ENCODE measurements at places on chromosomes 6 and 20. TPM values are rescaled to one million over a fixed set of nuclear protein-coding genes. Genes with fewer than 3 reads are reported as not detected.

Gene CRIP3
- not detected for total RNA-seq

Gene RIPOR3
- total RNA-seq: not detected

Gene SLC13A3
- 4.1 TPM for total RNA-seq

Gene TREML2
- not detected for total RNA-seq

Gene ZFP64
- total RNA-seq: 8.4 TPM

Gene NKAIN2
- total RNA-seq: not detected

Gene OOEP
- total RNA-seq: not detected

Gene TSHZ2
- not detected for total RNA-seq

Gene ABCF1
- total RNA-seq: 44.5 TPM

Gene PHF3
- total RNA-seq: 43.9 TPM

Gene RNASET2
- total RNA-seq: 38.6 TPM

Gene MDFI
- 0.21 TPM for total RNA-seq

Gene DEK
- total RNA-seq: 141 TPM

Gene NT5E
- 15.4 TPM for total RNA-seq

Gene TMEM170B
- 6.6 TPM for total RNA-seq

Gene HAO1
- total RNA-seq: not detected

Gene FAM162B
- not detected for total RNA-seq

Gene NRSN1
- total RNA-seq: not detected

Gene PRICKLE4
- not detected for total RNA-seq

Data from SK-MEL-5 (cell line).